Calu3 (cell line): ENCODE measurements at places on chromosomes 12 and 14. TPM values are rescaled to one million over a fixed set of nuclear protein-coding genes. Genes with fewer than 3 reads are reported as not detected.

GRCh38 chr12:11839091-11839641, 189.7 kb downstream of the ETV6 start:
- peaks cover 74% of the 10 kb centered on the region for H3K4me1 ChIP-seq
- peak overlapping the region; percentile 41 for H3K4me3 ChIP-seq
- DNase-seq = peak; percentile 84
- H3K27ac ChIP-seq = peak overlapping the region; percentile 94
- no peaks in the 10 kb centered on the region for H3K27me3 ChIP-seq

- peak overlapping the region; percentile 43 for H3K27ac ChIP-seq
- peaks cover 51% of the 10 kb centered on the region for H3K27me3 ChIP-seq
- no peak for DNase-seq
- peaks cover 30% of the 10 kb centered on the region for H3K4me1 ChIP-seq
Measured at GRCh38 chr12:57242329-57242690, 8.7 kb downstream of the STAC3 start.

Gene IQSEC3
- total RNA-seq = 0.42 TPM in 1 of 2 replicates, not detected in the other

Gene BEST3
- 0.88 and 1.1 TPM in 2 replicates for total RNA-seq

- peak; percentile 51 for DNase-seq
- H3K27me3 ChIP-seq = no peaks in the 10 kb centered on the region
- peak overlapping the region; percentile 94 for H3K27ac ChIP-seq
- H3K4me1 ChIP-seq = peaks cover 53% of the 10 kb centered on the region
Measured at GRCh38 chr12:65532764-65533163, 254.3 kb downstream of the MSRB3 start.

DNA sequence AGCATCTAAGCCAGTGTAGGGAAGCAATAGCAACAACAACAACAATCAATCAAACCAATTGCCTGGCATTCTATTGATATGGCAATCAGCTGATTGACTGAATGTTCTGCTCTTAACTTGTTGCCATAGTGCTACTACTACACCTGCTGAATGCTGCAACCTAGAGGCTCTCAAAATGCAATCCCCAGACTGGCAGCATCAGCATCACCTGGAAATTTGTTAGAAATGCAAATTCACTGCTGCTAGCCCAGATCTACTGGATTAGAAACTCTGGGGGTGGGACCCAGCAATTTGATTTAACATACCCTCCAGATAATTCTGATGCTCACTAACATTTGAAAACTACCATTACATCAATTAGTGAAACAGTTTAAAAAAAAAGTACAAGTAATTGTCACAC, 363.6 kb downstream of the SNAPC1 start:
- no peak for DNase-seq
- H3K27ac ChIP-seq = no peak overlapping the region
- no peaks in the 10 kb centered on the region for H3K27me3 ChIP-seq
- no peaks in the 10 kb centered on the region for H3K36me3 ChIP-seq
- H3K4me1 ChIP-seq = no peaks in the 10 kb centered on the region
